ENCODE measurements at places on chromosomes 7 and 10.

DNA sequence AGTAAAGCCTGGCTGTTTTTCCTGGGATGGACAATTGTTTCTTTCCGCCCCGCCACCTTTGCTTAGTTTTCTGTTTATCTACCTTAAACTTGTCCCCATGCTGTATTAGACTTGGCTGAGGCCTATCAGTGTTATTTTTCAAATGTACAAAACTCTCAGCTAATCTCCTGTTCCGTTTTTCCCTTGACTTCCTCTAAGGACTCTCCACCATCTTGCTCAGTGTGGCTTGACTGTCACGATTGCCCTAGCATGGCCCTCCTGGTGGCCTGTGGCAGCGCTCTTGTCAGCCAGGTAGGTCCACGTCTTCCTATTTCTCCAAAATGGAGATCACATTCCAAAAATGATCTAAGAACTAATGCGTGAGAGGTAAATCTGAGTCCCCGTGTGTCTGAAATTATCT, 36.7 kb downstream of the BAIAP2L1 start:
- DNase-seq: no peak

- no peak for DNase-seq
Measured at GRCh38 chr10:12375076-12375504, 25.7 kb downstream of the CAMK1D start.

DNA sequence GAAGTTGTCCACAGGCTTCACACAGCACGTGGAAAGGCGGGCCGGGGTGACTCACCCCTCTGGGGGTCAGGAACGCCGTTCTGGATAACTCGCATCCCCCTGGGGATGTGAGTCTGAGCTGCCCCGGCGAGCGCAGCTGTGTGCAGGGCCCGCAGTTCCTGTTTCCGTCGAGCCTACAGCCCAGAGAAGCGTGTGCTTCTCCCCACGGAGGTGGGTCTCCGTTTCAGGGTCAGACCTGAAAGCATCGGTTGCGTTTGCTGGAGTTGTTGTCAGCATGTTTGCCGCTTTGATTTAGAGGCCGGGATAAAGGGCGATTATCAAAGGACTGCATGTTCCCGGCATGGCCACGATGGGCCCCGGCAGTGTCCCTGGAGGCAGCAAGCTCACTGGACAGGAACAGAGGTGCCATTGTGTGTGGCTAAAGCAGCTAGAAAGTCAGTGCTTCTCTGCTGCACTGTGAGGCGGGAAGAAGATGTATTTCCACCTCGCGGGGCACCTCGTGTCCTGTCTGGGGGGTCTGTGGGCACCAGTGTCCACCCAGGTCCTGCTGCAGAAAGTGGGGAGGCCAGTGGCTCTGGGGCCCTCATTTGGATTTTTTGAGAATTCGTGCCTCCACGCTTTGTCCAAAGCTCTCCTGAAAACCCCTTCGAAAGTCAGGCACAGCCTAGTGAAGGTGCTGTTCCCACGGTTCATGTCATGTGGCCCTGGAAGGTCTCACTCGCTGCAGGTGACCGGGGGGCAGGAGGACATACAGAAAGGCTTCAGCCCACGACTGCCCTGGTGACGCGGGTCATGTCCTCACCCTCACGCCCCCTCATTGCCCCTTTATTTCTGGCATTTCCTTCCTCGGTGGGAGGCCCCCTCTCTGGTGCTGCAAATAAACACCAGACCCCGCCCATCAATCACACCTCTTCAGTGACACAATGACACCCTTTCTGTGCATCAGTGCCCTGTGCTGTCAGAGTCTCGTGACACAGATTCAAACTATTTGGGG, 27.4 kb upstream of the GDI2 start:
- no peak for DNase-seq

DNA sequence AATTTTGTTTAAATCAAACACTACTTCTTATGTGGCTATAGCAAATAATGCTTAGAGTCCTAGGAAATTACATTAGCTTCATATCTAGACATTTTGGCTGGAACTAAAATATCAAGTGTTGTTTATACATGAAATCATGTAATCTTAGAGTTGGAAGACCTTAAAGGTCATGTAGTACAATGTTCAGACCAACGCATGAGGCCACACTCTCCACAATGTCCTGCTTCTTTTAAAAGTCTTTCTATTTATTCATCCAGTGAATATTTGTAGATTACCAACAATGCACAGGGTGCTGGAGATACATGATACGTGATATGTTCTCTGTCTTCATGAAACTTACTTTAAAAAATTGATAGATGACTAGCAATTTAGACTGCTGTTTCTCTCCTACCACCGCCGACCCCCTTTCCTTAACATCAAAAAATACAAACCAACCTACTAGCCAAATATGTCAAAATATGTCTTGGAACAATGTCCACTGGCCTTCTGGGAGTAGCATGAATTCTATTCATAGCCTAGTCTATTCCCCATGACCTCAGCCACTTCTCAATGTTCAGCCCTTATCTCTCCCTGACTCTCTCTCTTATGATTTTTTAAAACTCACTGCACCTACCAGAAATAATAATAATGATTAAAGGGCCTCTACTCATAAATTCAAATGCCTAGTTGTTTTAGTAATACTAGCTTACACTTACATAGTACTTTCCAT, 59.5 kb upstream of the CAV2 start:
- DNase-seq: no peak

DNA sequence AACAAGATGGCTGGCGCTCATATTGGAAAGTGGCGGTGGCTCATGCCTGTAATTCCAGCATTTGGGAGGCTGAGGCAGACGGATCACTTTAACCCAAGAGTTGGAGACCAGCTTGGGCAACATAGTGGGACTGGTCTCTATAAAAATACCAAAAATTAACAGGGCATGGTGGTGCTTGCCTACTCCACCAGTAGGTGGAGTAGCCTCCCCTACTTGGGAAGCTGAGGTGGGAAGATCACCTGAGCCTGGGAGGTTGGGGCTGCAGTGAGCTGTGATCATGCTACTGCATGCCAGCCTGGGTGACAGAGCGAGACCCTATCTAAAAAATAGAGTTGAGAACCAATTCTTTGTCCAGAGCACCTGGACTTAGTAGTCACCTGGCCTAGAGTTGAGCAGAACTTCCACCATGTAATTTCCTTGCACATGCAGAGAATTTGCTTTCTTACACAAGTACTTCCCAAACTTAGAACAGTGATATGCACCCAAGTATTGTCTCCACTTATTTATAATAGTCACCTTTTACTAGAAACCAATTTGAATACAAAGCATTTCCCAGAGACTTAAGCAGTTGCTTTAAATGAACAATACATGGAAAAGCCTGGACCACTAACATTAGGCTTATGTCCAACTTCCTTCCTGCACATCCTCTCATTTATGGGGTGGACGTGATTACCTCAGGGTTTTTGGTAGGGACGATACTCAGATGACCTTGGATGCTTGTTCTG, 15.9 kb downstream of the LAMB4 start:
- peak; percentile 38 for DNase-seq

- DNase-seq: peak; percentile 20
Measured at GRCh38 chr7:155356323-155357105, 58.8 kb downstream of the INSIG1 start.

- no peak for DNase-seq
Measured at GRCh38 chr10:53978301-53978700, 822.7 kb downstream of the PCDH15 start.

DNA sequence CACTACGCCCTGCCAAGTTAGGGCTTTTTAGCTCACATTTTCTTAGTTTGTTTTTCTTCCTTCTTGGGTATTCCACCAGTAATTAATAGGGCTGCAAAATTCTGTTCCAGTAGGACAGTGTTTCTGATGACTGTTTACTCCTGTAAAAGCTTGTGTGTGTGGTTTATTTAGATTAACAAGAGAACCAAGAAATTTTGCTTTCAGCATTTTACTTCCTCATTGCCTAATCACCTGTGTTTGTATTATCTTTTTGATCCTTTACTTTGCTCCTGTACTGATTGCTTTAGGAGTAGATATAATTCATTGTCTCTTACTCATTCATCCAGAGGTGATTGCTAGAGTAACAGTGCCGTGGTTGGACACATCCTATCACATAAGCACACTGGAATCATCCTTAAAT, 27.7 kb downstream of the TDRD1 start:
- DNase-seq: no peak

GRCh38 chr7:2181077-2181854, 51.5 kb downstream of the MAD1L1 start:
- no peak for DNase-seq

DNA sequence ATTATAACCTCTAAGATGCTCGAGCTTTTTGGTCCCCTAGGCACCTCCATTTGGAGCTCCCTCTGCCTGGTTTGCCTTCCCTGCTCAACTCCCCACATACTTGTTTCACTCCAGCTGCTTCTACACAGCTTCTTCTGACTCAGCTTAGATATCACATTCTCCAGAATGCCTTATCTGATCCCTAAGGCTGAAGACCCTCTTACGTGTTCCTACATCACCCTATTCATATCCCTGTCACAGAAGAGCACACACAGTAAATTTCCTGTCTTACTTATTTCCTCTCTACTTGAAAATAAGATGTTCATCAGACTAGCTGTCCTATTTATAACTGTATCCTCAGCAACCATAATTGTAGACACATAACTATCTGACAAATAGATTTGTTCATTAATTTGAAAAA, 61.3 kb upstream of the RNF148 start:
- DNase-seq: no peak

GRCh38 chr7:158450476-158451124, 137.0 kb downstream of the PTPRN2 start:
- DNase-seq: no peak

DNA sequence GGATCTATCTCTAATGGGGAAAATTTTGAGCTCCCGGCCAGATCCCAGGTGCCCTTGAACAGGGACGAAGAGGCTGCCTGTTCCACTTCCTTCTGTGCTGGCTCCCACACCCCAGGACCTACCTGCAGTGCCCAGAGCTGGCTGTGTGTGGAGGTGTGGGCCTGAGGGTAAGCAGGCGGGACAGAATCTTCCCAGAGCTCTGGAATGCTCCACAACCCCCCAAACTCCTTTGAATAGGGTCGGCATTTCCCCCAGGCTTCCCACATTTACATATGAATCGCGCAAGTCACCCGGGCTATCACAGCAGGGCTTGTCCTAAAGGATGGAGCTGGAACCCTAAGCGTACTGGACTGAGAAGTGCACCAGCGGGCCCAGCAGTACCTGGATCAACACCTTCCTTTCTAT, 95.9 kb downstream of the DNMBP start:
- DNase-seq: no peak

DNA sequence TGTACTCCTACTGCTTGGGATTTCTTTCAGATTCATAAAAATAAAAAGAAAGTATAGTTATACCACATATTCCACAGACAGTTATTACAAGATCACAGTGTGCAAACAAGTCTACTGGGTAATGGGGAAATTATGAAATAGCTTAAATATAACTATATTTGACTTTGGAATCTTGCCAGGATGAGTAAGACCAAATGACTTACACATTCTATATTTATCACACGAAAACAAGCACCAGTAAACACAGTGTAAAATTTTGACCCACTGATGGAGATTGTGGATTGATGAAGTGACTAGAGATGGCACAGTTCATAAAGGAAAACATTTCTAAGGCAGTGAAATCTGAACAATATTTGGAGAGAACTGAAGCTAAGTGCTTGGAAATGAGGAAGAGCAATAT, 339.7 kb downstream of the THSD7A start:
- no peak for DNase-seq

DNA sequence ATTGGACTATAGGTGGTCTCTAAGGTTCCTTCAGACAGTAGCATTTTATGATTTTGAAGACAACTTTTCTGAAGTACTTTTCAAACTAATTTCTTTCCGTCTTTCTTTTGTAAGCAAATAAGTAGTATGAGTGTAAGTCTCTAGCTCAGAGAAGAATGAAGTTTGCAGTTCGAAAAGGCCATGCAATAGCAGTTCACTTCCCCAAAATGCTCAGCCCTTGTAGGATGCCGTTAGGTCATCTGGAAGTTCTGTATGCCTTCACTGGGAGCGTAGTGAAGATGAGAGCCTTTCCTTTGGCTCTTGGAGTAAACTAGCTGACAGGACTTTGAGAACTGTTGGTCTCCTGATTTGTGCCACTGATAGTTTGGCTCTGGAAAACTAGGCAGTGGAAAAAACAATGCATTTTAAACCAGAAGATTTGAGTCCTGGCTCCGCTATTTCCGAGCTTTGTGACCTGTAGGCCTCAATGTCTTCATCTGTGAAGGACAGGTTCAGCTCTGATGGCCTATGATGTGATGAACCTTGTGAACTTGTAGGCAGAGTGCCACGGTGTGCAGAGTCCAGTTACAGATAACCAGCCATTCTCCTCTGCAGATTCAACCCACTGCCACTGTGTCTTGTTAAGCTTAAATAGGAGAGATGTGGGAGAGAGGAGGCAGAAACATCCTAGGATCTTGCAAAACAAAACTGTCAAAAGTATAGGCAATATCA, 18.8 kb downstream of the SGPL1 start:
- DNase-seq: no peak

- DNase-seq: no peak
Measured at GRCh38 chr10:90224791-90225566, 523.6 kb downstream of the KIF20B start.

DNA sequence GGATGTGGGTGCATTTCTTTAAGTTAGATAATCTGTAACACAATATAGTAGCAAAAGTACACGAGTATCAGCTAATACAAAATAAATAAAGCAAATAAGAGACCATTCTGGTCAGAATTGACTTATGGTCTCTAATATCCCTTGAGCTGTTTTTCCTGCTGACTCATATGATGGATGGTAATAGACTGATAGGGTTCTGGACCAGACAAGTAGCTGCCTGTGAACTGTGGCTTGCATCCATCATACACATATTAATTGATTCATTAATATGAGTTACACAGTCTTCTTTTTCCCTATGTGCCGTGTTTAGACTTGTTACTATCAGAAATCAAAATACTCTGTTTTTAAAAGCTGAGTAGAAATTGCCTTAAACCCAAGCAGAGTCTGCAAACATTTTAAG, 762.8 kb downstream of the GATA3 start:
- DNase-seq: peak; percentile 84

DNA sequence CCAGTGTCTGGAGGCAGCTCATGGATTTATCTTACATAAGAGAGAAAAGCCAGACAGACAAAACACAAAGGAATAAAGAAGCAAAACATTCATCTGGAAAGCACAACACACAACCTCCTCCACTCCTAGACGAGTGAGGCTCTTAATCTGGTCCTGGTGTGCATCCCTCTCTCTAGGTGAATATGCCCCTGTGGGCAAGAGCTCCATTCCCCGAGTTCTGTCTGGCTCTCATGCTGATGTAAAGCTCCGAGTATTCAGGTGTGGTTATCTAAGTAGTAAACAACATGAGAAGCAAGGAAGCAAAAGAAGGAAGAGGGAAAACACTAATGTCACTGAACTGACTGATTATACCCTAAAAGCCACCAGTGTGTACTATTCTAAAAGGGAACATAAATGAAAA, 47.9 kb upstream of the FEZF1 start:
- DNase-seq: no peak
